ENCODE measurements at places on chromosomes 3 and 15. TPM values are rescaled to one million over a fixed set of nuclear protein-coding genes. Genes with fewer than 3 reads are reported as not detected.

DNA sequence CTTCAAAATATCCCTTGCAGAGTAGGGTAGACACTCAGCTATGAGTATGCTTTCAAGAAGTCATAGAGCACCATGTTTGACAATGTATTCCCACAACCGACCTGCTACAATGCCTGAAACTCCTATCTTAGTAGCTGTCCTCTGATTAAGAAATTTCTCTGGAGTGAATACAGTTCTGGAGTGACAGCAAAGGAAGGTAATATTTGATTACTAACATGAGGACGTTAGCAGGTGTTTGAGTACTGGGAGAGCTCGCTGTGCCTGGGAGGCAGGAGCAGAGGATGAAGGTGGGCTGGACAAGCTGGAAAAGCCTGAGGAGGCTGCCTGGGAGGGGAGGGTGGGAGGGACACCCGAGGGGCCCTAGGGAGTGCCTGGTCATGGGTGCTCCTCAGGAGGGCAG lies 42.9 kb downstream of the PARP15 start:
- DNase-seq, result no peak

DNA sequence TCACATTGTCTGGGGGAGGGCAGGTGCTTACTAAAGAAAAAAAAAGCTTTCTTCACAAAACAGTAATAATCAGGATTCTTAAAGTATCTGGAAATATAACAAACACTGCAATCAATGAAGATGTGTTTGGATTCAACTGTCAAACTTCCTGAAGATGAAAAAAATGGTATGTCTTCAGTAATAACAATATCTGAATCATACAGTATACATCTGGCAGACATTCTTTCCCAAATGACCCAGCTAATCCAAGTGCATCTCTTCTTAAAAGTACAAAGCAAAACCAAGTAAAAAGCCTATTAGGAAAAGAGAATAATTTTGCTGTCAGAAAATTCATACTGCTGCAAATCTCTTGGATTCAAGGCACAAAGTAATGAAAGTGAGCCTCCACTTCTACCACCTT lies 145.0 kb upstream of the MCTP2 start:
- DNase-seq, result no peak

- DNase-seq, result no peak
Observed at GRCh38 chr3:120506828-120507774, 56.3 kb upstream of the FSTL1 start.

- DNase-seq, result no peak
Observed at GRCh38 chr3:171309906-171310359, 150.3 kb downstream of the TNIK start.

GRCh38 chr3:5138214-5138981 lies 16.3 kb downstream of the ARL8B start:
- no peak for DNase-seq

DNA sequence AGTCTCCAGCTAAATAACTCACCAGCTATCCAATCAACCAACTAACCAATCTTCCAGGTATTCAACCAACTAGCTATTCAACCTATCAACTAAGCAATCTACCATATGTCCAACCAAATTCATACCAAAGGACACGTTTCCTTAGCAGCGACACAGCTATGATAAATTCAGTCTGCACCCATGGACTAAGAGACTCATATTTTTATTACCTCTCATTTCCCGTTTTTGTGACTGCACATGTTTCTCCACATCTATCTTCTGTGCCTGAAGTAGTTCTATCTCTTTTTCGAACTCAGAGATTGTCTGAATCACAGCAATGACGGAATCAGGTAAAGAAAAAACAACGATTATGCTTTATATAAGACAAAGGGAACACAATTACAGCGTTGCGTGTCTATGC lies 34.0 kb upstream of the GNB5 start:
- DNase-seq, result no peak

- DNase-seq, result no peak
Observed at GRCh38 chr15:73589766-73590165, 43.4 kb downstream of the NPTN start.

DNA sequence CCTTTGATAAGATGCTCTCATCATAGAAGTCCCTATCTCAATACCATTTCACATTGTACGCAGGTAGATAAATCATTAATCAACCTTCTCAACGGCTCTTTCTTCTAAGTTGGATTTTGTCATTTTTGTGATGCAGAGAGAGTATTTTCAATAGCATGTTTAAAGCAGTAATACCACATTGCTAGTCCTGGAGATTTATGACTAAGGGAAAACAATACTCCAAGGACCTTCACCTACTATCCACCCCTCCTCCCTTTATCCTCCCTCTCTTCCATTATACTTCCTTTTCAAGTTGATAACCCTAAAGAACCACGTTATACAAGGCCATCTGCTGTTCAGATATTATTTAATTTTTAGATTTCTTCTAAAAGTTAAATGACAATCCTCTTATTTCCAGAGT lies 65.3 kb upstream of the CHMP2B start:
- no peak for DNase-seq

GRCh38 chr3:67907735-67908134 lies 253.3 kb upstream of the SUCLG2 start:
- DNase-seq, result no peak

The NR1I2 gene
- 0.38 TPM for total RNA-seq

The CDC25A gene
- 0.88 TPM for total RNA-seq

The DCBLD2 gene
- total RNA-seq, result 39.3 TPM

Data from kidney (tissue), 22 donors.